ENCODE measurements at places on chromosomes 6 and 20. TPM values are rescaled to one million over a fixed set of nuclear protein-coding genes. Genes with fewer than 3 reads are reported as not detected.

The ZNF391 gene
- total RNA-seq: 2.0 TPM

The C6orf141 gene
- total RNA-seq: not detected

The IPCEF1 gene
- total RNA-seq: 69.4 TPM

The CD40 gene
- total RNA-seq: 6.0 TPM

The OR12D3 gene
- total RNA-seq: not detected

The MLN gene
- total RNA-seq: not detected

The TLDC2 gene
- not detected for total RNA-seq

The CAGE1 gene
- total RNA-seq: 0.09 TPM

The RAET1L gene
- not detected for total RNA-seq

The BTN2A1 gene
- total RNA-seq: 39.2 TPM

The ID4 gene
- total RNA-seq: not detected

DNA sequence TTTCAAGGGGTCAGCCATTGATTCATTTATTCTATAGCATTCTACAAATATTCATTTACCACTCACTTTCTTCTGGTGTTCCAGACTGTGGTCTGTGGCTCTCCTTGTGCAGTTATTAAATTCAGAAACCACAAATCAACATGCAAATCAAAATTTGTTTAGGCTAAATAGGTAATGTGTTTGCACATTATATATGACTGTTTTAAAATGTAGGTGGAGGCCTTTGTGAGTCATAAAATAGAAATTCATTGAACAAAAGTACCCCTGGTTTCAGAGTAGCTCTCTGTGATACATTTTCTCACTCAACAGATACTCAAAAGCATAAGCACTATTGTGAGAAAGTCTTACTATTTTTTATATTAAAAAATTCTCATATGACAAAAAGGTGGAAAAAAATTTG is 385.5 kb upstream of the TSHZ2 start:
- no peak for DNase-seq

- no peak for DNase-seq
These were observed 105.2 kb upstream of the FOXC1 start for GRCh38 chr6:1504465-1504864.

DNA sequence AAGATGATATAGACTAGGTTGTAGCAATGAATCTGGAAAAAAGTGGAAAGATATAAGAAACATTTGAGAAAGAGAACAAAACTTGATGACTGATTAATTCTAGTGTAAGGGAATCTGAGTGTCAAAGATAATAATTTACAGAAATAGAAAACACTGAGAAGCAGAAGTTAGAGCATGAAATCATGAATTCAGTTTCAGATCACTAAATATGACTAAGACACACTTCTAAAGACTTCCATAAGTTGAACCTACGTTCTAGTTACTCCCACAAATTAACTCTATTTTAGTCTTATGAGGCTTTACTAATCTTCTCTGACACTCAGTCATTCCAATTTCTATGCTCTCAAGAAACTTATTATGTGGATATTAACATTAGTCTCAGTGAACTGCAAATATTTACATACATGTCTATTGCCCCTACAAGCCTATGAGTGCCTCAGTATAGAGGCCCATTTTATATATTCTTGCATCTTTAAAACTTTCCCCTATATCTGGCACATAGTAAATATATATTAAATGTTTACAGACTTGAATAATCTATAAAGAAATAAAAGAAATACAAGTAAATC is 30.4 kb downstream of the IBTK start:
- DNase-seq: no peak

GRCh38 chr6:140833408-140833807 is 1299.3 kb upstream of the GJE1 start:
- DNase-seq: no peak

DNA sequence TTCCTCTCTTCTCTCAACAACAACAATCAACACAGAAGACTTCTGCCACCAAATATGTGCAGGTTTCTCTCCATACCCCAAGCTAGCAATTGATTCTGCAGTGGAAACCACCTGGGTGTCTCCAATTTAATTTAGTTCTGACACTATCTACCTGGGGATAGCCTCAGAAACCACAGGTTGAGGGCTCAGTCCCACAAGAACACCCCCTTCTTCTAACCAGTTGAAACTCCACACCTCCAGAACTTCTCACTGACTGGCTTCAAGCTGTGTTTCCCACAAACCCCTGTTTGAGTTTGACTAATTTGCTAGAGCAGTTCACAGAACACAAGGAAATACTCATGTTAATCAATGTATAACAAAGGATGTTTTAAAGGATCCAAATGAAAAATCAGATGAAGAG is 52.5 kb upstream of the SPTLC3 start:
- DNase-seq: no peak

- DNase-seq: no peak
These were observed 27.3 kb upstream of the SHLD1 start for GRCh38 chr20:5722927-5723326.

GRCh38 chr6:32974016-32974333 is 5.6 kb downstream of the BRD2 start:
- DNase-seq: no peak

- DNase-seq: peak; percentile 35
These were observed 82.7 kb upstream of the DUSP22 start for GRCh38 chr6:209432-210103.

- DNase-seq: no peak
These were observed 225.7 kb downstream of the HAO1 start for GRCh38 chr20:7714549-7714948.

DNA sequence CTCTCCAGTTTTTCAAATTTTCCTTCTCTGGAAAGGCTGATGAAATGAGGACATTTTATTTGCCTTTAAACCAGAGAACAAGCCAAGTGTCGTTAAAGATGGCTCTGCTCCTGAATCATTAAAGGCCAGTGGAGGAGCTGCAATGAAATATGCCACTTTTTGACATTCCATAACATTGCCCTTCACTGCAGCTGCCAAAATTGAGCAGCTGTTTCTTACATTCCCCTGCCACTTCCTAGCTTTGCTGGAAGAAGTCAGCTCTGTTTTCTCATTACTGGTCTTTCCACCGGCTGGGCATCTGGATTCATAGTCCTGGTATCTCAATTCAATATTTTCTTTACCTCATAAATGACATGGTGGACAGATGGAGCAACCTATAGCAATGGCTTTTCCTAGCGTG is 45.5 kb upstream of the NRN1 start:
- no peak for DNase-seq

DNA sequence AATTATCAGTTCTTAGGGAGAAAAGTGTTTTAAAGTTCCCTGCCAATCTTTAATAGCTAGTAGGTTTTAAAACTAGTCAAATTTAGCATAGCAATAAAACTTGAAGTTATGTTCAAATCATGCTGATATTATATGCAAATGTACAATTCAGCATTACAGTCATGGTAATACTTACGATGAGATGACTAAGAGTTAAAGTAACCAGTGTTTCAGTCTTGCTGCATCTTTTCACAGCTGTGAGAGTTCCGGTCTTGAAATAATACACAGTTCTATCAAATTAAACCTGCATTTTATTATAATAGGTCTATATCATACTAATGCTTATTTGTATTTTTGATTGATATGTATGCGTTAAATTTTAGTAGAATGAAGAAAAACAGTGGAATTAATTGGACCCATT is 26.1 kb downstream of the POPDC3 start:
- DNase-seq: no peak

GRCh38 chr6:109010705-109011102 is 83.9 kb downstream of the SESN1 start:
- DNase-seq: no peak

DNA sequence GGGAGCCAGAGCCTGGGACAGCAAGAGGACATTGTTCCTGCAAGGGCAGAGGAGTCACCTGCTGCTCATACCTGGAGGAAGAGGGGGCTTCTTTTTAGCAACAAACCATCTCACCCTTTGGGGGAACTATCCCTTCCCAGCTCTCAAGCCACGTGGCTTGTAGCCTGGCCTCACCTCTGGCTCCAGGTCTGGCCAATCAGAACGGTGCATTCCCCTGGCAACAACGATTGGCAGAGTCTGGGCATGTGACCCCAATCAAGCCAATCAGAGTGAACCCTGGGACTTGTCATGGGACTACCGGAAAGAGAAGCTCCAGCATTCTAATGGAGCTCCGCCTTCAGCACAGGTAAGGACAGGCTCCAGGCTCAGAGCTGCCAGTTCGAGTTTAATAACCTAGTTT is 33.6 kb downstream of the KCNB1 start:
- DNase-seq: no peak

DNA sequence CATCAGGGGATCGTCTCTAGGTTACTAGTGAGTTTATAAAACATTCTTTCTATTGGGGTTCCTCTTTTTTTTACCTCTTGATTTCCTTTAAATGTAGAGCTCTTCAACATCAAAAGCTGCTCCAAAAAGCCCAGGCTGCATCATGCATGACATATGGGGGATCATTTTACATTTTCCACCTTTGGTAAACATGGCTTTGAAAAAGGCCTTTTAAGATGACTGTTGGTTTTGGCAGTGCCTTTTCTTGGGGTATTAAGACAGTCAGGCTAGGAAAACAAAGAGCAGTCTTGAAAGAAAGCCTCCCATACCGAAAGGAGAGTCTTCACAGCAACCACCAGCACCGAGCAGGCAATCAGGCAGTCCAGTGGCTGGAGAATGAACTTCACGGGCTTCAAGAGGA is 73.2 kb downstream of the NPEPL1 start:
- DNase-seq: no peak

- DNase-seq: peak; percentile 88
These were observed 20.8 kb downstream of the C20orf203 start for GRCh38 chr20:32652739-32653526.

DNA sequence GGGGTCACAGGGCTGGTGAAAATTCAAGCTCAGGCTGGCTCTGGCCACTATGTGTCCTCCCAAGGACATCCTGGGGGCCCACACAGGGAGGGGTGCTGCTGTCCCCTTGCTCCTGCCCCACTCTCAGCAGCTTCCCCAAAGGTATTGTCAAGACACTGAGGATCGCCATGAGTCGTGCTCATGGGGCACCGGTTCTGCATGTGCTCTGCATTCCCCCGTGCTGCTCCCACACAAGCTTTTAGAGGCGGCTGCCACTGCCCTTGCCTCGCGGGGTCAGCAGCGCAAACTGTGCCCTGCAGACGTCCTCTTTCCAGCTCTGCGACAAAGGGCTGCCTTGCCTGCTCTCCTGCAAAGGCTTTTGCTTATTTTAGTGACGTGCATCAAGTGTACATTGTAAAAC is 179.8 kb downstream of the ERMARD start:
- no peak for DNase-seq

DNA sequence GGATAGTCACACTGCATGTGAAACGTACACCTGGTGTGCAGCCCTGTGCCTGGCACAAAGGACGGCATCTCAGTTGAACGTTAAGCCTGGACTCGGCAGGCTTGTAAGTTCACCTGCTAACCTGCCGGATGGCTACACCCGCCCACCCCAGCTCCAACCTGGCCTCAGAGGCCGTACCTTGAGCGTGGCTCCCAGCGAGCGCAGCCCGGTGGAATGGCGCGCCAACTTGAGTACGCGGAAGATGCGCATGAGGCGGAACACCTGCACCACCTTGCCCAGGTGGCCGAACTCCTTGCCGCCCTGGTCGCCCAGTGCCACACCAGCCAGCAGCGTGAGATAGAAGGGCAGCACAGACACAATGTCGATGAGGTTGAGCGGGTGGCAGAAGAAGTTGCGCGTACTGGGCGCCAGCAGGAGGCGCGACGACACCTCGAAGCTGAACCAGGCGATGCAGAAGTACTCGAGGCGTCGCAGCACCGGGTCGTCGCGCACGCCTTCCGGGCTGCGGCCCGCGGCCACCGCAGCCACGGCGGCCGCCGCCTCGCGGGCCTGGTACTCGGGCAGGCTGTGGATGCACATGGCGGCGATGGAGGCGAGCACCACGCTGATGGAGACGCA is 3.3 kb downstream of the KCNS1 start:
- peak; percentile 25 for DNase-seq

GRCh38 chr20:46349035-46349741 is 40.9 kb upstream of the CDH22 start:
- peak; percentile 45 for DNase-seq

- no peak for DNase-seq
These were observed 209.3 kb downstream of the GMDS start for GRCh38 chr6:2035826-2036709.

DNA sequence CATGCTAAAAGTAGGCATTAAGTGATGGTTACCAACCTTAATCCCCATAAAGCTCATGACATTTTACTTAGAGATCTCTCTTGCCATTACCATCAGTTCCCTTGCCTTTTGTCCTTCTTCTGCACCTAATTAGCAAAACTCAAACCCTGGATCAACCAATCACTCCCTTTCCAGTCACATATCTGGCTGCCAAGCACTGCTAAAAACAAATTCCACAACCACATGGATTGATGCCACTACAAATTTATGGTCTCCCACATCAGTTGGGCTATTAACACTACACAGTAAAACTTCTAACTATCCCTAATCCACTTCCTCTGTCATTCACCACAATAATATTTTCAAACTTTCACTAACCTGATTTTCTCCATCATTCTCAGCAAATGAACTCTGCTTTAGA is 54.3 kb upstream of the RNF146 start:
- no peak for DNase-seq

GRCh38 chr20:59933296-59933848 is at the start of gene SYCP2:
Gene SYCP2, minus strand, starts transcription at chr20:59933637. Its CDS starts 11,224 bp downstream, at chr20:59922413.
- peak; percentile 85 for DNase-seq

DNA sequence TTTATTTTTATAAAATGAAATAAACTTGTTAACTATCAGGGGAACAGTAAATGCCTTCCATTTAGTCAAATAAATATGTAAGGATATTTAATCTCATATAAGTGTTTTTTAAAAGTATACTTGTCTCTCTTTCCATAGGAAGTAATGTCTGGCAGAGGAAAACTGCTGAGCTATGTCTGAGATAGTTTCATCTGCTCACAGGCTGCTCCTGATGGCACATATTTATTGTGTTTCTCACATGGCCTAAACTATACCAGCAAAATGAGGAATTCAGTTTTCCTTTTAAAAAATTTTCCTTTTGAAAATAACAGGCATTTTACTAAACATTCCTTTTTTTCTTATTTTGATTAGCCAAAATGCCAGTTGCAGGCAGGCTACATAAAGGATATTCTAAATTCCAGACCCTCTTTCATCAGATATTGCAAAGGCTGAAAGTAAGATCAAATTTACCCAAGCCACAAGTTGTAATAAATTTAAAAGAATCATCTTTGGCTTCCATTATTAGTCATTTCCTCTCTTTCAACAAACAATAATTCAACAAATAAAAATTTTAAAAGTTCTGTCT is 60.1 kb upstream of the RNF146 start:
- no peak for DNase-seq

- DNase-seq: no peak
These were observed 30.4 kb downstream of the TGM2 start for GRCh38 chr20:38134427-38135270.

- DNase-seq: no peak
These were observed 661.6 kb downstream of the DHX35 start for GRCh38 chr20:39623584-39624234.

GRCh38 chr20:5741089-5741488 is 9.1 kb upstream of the SHLD1 start:
- DNase-seq: no peak

Data from T-cell (primary cell).